ENCODE measurements at places on chromosomes 6 and 20.

DNA sequence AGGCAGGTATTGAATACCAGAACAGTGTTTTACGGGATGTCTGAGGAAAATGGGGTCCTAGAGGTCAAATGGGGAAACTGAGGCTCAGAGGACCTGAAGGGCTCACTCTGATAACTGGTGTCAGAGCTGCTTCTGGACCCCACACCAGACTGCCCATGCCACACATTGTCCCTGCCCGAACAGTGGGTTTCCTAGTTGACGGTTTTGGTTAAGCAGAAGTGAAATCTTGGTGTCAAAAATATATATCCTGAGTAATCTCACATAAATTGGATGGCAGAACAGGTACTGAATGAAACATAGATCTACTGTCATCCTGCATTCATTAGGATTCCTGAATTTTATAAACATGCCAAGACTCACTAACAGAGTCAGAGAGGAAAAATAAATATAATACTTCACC, 16.3 kb downstream of the NOX3 start:
- no peak for DNase-seq

DNA sequence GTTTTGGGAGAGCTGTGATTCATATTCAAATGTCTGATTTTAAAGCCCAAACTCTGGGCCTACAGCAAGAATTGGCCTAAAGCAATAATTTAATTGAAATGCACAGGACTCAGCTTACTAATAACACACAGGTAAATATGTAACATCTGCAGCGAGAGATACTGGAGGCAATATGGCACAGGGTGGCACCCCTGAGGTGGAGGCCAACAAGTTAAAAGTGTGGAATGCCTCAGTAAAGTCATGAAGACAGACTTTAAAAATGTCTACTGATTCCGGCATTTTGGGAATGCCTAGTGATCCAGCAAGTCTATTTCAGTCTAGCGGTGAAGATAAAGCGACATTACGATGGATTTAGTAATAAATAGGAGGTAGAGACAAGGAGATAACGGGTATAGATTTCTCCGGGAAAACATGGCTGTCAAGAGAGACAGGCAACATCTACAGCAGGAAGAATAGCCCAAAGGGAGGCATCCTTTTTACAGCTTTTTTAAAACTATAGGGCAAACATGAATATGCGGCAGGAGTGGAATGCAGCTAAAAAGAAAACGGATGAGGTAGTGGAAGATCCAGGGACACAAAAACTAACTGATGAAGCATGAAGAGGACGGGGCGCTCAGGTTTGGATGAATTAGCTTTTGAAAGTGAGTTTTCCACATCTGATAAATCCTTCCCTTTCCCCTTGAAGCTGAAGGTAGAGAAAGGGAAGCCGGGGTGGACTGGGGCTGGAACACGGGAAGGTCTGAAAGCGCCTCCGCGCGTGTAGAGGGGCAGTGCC, 1.2 kb downstream of the NANP start:
- DNase-seq: no peak

GRCh38 chr6:36650848-36651478, 27.6 kb upstream of the CDKN1A start:
- DNase-seq: no peak

GRCh38 chr20:13278812-13279570, 57.9 kb downstream of the ISM1 start:
- no peak for DNase-seq

GRCh38 chr6:123030282-123030681, 34.2 kb downstream of the CLVS2 start:
- DNase-seq: no peak

- no peak for DNase-seq
Measured at GRCh38 chr20:28616354-28616753, 2641.1 kb upstream of the DEFB115 start.

- no peak for DNase-seq
Measured at GRCh38 chr6:81138236-81138635, 614.2 kb downstream of the TENT5A start.

DNA sequence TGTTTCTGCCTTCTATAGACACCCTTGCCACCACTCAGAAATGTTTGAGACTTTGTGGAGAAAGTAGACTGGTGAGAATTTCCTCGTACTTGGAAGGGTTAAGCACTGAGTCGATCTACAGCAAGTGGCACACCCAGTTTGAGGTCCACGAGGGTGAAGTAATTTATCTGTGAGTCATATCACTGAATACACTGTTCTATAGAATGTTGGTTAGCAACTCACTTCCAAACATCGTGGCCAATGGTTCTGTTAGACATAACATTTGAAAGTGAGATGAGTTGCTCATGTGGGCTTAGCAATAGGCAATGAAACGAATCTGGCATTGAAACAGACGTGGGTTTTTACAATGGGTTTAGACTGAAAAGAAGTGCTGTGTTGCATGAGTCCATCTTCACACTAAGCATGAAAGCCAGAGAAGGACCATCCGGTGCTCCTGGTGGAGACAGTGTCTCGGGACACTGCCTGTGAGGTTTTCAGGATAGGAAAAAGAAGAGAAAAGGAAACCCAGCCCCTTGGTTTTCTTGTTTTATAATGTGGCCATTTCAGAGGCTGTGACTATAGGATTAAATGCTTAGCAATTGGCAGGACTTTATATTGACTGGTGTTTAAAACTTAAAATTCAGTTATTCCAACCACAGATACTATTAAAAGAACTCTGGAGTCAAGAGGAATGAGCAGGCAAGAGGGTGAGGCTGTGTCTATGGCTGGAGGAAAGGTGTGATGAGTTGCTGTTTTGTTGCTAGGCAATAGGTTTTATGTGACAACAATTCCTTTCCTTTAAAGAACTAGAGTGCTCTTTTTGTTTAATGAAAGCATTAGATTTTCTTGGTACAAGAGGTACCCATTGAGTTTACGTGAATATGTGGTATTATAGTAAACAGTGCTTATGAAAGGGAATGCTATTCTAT, 31.0 kb upstream of the EZR start:
- DNase-seq: peak; percentile 24

DNA sequence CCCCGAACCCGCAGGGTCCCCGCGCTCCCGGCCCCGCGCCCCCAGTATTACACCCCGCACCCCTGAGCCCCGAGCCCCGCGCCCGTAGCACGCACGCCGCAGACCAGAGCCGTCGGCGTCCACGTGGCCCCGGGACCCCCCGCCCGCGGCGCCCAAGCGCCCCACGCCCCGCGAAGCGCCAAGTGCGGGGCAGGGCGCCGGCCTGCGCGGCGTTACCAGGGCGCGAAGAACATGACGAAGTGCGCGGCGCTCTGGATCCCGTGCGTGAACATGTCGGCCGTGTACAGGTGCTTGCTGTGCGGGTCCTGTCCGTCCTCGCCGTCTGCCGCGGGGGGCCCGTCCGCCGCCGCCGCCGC, 312 bp downstream of the TXNDC5 start:
- no peak for DNase-seq

GRCh38 chr20:36315545-36316351, 9.6 kb downstream of the DLGAP4 start:
- DNase-seq: no peak

DNA sequence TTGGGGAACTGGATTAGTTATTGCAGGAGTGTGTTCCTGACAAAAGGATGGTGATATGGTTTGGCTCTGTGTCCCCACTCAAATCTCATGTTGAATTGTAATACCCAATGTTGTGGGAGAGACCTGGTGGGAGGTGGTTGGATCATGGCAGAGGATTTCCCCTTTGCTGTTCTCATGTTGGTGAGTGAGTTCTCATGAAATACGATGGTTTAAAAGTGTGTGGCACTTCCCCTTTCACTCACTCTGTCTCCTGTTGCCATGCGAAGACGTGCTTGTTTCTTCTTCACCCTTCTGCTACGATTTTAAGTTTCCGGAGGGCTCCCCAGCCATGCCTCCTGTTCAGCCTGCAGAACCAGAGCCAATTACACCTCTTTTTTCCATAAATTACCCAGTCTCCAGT, 16.2 kb upstream of the TREM1 start:
- DNase-seq: no peak

DNA sequence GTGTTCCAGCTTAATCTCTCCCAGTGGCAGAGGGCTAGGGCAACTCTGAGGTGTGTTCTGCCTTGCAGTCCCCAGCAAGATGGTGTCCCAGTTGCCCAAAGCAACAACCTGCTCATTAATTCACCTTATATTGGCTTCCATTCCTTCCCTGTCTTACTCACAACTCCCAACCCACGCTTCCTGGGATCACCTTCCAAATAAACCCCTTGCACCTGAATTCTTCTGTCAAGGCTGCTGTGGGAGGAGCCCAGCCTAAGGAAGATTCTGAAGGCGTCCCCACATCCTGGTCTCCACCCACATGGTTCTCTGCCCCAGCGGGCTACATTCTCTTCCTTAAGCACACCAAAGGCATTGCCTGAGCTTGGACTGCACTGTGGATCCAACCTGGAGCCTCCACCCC, 116.6 kb upstream of the MAFB start:
- no peak for DNase-seq

GRCh38 chr20:46215913-46216707, 92.2 kb downstream of the CDH22 start:
- no peak for DNase-seq

- DNase-seq: no peak
Measured at GRCh38 chr6:117194978-117195377, 70.4 kb upstream of the VGLL2 start.

DNA sequence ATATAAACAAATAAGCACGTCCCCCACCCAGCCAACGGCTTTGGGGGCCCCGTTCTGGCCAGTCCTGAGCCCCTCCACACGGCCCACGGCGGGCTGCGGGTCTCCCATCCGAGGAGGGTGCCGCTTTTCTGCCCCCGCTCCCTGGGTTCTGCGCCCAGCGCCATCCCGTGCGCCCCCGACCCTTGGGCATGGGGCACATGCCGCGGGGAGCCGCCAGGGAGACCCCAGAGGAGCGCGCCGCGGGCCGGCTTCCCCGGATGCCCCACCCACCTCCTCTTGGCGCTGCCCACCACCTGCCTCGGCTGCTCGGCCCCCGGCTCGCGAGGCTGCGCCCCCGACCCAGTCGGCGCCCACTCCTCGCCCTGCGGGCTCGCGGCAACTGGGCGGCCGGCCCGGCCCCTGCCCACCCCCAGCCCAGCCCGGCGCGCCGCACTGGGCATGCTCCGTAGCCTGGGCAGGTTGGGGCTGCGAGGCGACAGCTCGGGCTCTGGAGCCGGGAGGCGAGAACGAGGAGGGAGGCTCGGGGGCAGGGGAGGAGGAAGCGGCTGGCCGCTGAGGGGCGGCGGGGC, 570 bp upstream of the PLCB4 start:
- DNase-seq: no peak

- DNase-seq: no peak
Measured at GRCh38 chr6:34523441-34524206, 32.5 kb downstream of the SPDEF start.

GRCh38 chr6:54206510-54206909, 95.3 kb downstream of the MLIP start:
- no peak for DNase-seq

DNA sequence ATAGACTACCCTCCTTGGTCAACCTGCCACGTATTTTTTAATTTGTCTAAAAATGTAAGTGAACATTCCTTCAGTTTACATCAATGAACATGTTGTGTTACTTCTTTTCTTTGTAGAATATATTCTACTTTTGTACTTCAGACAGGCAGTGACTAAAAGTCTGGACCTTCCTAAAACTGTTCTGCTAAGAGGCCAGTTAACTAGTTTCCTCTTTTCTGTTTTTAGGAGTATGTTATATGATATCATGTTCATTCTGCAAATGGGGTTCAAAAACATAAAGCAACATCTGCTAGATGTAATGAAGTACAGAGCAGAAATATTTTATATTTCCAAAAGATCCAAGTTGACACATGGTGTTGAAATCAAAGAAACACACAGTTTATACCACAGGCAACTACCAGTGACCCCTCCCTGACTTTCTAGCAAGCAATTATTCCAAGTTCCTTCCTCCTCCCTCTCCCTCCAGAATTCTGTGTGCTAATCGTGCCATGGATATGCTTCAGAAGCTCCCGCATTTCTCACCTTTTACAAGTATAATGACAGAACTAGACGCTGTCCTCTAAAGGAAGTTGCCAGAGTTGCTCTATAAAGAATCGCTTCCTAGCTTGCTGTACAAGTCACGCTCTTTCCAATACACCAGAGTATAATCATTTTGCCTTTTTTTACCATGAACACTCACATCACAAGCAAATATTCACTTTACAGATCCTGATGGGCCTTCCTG, 64.7 kb downstream of the ARHGAP18 start:
- no peak for DNase-seq

GRCh38 chr6:164069350-164069990, 655.0 kb downstream of the QKI start:
- DNase-seq: no peak

- no peak for DNase-seq
Measured at GRCh38 chr6:117495869-117496268, 13.4 kb downstream of the DCBLD1 start.

DNA sequence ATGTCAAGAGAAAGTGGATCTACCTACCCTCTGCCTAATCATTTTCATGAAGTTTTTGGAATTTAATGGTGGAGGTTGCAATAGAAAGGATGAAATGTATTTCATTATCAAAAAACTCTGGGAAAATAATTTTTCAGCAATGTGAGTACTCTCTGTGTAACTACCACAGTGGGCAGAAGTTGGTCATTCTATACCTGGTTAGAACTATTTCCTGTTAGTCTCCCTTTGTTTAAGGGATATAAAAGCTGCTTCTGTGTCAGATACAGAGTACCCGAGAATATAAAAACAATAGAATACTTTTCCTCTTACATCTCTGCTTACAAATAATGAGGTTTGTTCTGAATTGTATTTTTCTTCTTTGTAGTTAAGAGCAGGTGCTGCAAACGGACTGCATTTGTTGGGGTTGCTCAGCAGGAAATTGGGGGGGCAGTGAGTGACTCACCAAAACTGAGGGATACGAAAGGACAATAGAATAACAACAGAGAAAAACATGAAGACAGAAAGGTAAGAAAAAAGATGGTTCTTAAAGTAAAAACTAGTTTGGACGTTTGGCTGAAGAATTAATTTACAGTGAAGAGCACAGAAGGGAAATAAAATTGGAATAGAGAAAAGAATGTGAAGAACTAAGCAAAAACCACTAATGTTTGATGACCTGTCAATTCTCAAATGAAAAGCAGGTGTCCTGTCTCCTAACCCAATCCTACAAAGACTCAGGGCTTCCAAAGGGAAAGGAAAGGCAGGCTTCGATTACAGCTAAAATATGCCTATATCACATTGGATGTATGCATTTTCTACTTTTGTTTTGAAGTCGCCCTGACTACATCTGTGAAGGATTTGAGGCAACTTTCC, 703.1 kb downstream of the RFPL4B start:
- no peak for DNase-seq

DNA sequence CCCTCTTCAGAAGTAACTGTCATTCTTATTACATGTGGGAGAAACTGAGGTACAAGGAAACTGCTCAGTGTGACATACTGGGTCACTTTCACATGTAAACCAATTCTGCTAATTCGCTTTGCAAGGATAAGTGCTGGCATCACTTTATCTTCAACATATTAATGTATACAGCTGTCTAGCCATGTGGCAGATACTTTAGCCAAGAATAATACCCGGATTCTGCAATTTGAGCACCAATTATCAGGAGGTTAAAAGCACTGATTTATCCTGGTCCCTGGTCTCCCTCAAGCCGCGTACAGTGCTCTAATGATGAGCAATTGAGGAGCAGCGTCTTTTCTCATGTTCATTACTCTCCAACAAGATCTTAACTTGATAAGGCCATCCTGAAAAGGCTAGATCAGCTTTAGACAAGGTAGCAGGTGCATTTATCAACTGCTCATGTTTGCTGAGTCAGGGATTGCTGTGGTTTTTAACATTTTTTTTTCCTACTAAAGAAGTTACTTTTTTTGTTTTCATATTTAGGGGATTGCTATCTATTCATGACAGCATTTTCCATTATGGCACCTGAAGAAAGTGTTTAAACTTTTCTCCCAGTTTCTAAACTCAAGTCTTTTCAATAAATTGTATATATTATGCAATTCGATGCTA, 1066.3 kb upstream of the MAP3K7 start:
- DNase-seq: no peak

GRCh38 chr6:163335671-163336545, 78.6 kb upstream of the QKI start:
- no peak for DNase-seq

Data from activated CD8-positive, alpha-beta memory T cell treated with anti-CD3 and anti-CD28 coated beads for 1 hour (primary cell).